ENCODE measurements at places on chromosomes 12 and 14.
A peak's percentile ranks its signal among the peaks of the same experiment; 100 is the strongest.

DNA sequence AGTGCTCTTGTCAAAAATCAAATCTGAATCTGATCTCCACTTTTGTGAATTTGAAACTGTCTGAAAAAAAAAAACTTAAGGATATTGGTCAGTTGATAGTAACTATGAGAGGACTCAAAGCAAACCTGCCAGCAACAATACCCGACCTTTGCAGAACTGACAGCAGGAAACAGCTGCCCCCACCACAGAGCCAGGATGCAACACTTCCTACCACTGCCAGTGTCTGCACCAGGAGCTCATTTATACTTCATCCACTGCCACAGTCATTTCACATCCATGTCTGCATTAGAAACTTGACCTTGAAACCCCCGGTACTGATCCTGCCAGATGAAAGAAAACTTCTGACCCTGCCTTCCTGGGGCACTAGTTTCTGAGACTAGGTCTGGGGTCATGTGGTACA is 27.4 kb upstream of the RXYLT1 start:
- DNase-seq = no peak

- DNase-seq = no peak
Measured at GRCh38 chr12:125203145-125203765, 138.0 kb downstream of the AACS start.

GRCh38 chr14:49768301-49769121 is 558 bp downstream of the KLHDC2 start:
- DNase-seq = peak; percentile 30

DNA sequence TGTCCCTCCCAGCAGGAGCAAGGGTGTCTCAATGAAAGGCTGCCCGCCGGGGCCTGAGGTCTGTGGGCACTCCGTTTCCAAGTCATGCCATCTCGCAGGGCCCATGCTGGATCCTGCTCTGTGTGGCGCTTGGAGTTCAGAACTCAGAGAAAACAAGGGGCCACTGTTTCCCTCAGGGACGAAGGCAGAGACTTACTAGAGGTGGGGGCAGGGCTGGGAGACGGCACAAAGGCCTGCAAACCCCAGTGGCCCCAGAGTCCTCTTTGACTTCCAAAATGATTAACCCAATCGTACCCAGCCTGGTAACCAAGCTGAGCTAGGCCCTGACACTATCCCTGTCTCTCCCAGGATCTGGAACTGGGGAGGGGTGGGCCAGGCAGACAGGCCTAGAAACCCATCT is 95.8 kb downstream of the ITPK1 start:
- no peak for DNase-seq

GRCh38 chr12:100388382-100388781 is 31.5 kb downstream of the SLC17A8 start:
- DNase-seq = no peak

DNA sequence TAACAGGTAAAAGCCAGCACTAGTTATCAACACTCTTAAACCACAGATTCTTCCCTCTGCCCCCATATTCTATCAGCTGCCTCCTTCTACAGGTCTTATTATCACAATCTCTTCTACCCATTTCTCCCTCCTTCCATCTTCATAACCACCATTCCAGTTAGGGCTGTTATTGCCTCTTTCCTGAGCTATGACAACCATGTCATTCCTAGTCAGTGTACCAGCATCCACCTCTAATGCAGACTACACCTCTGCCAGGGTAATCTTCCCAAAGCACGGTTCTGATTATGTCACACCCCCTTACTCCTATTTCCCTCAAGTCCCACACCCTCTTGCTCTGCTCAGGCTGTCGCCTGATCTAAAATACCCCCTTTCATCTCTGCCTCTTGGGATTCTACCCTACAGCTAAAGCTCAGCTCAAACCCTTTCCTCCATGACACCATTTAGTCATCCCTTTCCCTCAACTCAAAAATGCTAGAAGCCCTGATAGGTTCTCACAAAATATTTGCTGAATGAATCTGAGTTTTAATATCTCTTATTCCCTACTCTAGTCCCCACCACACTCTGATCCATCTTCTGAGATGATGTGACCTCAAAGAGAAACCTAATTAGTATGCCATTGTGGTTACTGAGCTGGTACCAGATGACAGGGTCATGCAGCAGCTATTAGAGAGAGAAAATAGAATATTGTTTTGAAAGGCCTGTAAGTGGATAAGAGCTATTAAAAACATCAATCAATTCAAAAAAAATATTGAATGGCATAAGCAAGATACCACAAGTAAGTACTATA is 11.7 kb downstream of the RACGAP1 start:
- no peak for DNase-seq

DNA sequence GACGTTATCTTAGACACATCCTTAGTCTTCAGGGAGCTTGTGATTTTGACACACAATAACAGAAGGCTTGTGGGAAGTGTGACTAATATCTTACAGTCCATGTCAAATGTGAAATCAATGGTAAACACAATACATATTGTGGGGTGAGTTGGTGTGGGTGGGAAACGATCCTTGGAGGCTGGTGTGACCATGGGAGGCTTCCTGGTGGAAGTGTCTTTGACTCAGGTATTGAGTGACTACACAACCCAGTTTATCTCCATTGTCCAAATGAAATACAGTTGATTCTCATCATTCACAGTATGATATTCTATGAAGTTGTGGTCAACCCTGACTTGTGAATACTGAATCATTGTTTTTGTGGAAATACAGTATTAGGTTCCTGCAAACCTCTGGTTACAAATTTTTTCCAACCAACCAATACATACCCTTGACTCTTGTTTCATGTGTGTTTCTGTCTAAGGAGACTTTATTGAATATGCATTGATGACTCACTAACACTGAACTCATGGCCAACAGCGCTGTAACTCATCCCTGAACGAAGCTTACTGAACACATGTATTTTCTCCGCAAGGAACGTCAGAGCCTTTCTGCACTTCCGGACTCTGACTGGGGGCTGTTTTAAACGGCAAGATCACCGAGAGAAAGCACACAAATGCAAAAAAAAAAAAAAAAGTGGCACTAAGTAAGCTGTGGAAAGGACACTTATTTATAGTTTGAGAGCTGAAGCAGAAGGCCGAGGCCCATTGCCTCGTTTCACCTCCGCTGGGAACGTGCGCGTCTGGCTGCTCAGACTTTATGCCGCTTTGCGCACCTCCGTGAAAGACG is 59.0 kb downstream of the CLMN start:
- DNase-seq = no peak

DNA sequence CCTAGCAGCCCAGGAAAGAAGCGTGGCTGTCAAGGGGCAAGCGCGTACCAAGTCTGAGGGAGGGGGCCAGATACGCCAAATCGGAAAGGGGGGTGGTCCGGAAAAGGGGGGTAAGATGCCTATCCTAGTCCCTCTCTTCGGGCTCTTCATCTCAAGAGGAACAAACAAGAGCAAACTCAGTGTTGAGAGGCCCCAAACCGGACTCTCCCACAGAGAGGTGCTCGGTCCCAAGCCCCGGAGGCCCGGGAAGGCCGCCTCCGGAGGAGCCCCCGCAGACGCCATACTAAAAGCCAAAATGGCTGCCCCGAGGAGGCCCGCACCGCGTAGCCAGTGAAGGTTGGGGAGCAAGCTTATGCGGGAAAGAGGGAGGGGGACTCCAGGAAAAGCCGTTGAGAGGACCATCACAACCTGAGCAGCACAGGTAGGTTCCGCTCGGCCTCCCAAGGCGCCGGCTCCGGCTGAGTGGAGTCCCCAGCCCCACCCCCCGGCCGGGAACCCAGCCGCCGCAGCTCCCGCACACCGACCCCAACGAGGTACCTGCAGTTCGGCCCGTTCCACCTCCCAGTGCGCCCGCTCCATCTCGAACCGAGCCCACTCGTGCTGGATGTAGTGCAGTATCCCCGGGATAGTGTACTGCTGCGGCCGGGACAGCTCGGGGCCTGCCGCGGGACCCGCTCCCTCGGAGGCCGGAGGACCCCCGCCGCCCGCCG is at the start of gene AP4S1:
Gene AP4S1 (plus strand): TSS at position 283 of the 710 bp plus-strand sequence. CDS start 40,548 bp downstream, outside the sequence.
- DNase-seq = peak; percentile 35

GRCh38 chr14:89207925-89208328 is 209.1 kb downstream of the FOXN3 start:
- no peak for DNase-seq

- no peak for DNase-seq
Measured at GRCh38 chr14:86675059-86675458, 1145.1 kb downstream of the FLRT2 start.

DNA sequence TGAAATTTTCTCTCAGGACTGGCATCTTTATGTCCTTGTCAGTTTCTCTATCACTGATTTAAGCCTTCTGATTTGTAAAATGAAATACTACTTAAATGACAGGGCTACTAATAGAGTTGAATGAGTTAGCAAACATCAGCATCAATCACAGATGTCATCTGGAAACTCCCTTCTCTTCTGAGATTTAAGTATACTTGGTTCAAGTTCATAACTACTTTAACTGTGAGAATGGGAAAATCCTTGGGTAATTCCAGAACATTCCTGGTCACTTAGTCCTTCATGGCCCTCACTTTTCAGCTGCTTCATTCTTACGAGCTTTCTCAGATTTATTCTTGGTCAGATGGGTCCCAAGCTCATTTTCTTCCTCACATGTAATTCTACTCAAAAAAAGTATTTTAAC is 1655.3 kb upstream of the FLRT2 start:
- DNase-seq = no peak

DNA sequence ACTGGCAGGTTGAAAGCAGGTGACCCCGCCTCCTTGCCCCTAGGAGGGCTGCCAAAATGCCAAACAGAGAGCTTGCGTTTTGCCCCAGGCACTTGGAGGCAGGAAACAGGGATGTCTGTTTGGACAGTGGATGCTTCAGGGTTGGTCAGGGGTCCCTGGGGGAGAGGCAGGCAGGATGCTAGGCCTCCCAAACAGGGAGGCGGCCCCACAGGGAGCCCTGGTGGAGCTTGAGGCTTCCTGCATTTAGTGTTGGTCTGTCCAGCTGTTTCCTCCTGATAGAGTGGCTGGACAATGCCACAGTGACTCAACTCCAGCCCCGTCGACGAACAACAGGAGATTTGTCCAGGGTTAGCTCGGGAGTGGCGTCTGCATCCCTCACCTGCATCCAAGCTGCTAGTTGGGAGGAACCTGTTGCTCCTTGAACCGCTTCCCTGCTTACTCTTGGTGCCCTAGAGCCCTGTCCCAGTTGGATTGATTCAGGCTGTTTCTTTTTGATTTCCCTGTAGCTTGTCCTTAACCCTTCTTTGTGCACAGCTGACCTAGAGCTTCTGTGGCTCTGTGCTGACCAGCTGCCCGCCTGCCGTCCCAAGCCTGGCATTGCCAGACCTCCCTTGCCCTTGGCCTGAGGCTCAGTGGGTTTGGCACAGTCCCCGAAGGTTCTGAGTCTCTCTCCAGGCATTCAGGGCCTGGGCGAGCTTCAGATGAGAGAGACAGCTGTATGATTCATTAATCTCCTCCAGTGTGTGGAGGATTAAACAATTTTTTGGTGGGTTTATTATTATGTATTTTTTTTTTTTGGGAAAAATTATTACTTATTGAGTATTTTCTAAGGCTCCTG is 45.9 kb downstream of the TSPAN9 start:
- DNase-seq = no peak

DNA sequence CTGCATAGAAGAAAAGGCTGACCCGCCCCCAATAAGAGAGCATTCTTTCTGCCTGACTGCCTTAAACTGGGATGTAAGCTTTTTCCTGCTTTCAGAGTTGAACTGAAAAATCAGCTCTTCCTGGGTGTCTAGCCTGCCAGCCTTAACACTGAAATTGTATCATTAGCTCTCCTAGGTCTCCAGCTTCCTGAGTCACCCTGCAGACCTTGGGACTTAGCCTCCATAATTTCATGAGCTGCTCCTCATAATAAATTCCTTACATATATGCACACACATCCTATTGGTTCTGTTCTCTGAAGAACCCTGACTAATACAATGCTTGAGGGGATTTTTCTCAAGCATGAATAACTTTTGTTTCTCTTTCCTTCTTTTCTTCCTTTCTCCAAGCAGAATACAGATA is 76.4 kb upstream of the FAR2 start:
- no peak for DNase-seq

- DNase-seq = no peak
Measured at GRCh38 chr14:105169776-105170655, 1.4 kb upstream of the JAG2 start.

DNA sequence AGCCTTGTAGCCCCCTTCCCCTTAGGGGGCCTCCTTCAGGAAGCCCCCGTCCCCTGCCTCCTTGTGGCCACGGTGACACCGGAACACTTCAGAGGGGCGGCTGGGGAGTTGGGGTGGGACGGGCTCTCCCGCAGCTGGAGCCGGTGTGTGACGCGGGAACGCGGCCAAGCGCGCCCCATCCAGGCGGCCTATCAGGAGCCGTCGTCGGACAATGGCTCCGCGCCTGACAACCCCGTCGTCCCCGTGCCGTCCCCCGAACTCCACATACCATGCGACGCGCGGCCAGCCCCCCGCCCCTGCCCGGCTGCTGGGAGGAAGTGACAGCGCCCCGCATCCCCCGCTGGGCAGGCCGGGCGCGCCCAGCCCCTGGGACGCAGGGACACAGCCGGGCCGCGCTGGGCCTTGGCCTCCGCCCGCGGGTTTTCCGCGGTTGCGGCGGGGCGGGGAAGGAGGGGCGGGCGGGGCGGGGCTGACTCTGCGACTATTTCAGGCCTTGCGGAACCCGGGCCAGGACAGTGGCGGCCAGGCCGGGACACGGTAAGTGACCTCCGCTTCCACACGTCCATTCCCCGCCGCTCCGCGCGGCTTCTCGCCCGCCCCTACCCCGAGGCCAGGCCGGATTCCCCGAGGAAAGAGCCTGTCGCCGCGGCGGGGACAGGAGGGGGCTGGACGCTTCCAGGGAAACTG is at the start of gene TNFAIP2:
Gene TNFAIP2 (plus strand): TSS at position 515 of the 687 bp plus-strand sequence. CDS start 2,997 bp downstream, outside the sequence.
- DNase-seq = no peak

DNA sequence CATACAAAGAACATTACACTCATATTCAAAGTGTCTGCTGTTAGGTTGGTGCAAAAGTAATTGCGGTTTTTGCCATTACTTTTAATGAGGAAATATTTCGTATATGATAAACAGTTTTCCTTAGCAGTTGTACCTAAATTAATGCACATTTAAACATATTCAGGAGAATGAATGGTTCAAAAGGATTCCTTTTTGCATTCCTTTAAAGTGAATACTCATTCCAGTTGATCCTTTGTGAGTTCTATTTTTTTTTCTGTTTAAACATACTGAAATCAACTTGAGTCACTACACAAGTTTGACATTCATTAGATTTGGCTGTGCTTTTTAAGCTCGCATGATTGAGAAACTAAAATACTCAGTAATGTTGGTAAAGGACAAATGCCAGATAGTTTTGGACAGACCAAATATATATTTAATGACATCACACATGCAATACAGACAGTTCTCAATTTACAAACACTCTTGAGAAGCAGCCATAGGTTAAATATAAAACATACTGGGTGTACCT is 13.8 kb upstream of the SLC38A2 start:
- no peak for DNase-seq

DNA sequence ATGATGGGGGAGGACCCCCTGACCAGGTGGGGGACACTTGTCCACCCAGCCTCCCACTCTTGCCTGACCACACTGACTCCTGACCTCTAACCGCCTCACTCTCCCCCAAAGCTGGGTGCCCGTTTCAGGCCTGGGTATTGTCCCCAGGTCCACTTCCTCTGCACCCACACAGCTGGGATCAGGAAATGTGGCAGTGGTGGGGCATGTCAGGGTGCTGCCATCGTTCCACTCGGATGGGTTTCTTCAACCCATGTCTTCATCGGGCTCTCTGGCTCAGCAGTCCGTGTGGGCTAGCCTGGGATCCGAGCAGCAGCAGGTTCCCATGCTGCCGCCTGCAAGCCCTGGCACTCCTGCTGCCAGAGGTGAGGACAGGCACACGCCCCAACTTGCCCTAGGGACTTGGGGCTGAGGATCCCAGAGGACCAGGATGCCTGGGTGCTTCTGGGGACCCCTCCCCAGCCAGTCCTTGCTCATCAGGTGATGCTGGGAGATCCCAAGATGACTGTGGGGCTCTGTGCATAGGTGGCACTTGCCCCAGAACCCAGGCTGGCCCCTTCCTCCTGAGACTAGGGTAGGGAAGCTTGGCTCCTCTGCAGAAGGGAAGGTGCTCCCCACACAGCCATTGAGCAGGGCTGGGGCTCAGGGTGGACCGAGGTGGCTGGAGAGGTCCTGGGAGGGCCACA is 2.9 kb upstream of the CLBA1 start:
- DNase-seq = no peak
